ENCODE measurements at places on chromosomes 2 and 18.

- ATAC-seq, result no peak
Measured at GRCh38 chr18:12278741-12279682, 24.9 kb downstream of the CIDEA start.

GRCh38 chr18:79068341-79068936 lies 755 bp upstream of the ATP9B start:
- peak; percentile 34 for ATAC-seq

DNA sequence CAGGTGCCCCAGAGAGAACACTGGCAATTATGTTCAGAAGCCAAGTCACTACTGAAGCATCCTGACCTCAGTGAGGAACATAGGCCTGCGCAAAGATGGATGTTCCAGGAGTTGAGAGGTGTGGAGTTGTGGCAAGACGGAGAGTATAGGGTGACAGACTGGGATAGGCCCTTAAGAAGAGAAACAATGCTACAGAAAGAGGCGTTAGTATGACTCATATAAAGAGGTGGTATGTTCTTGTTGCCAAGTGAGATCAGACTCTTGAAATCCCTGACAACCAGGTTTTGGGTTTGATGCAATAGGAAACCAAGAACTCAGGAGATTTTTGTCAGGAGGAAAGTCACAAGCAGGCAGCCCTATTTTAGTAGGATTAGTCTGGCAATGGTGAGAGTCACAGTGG lies 185.6 kb downstream of the RIT2 start:
- ATAC-seq, result no peak

GRCh38 chr18:52343138-52343537 lies 3.1 kb downstream of the DCC start:
- no peak for ATAC-seq

DNA sequence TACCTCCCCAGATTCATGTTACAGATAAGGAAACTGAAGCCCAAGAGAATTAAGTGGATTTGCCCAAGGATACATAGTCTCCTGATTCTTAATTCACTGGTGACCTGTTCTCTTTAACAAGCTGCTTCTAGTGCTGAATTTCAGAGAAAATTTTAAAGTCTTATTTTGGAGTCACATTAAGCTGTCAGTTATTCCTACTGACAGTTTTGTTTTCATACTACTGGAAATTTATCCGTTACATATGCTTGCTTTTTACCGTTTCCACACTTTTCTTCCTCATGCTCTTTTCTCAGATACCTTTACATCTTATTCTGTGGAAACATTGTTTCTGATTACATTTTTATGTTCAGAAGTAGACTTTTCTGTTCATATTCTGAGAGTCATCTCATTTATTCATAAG lies 1.3 kb downstream of the MOB4 start:
- no peak for ATAC-seq

DNA sequence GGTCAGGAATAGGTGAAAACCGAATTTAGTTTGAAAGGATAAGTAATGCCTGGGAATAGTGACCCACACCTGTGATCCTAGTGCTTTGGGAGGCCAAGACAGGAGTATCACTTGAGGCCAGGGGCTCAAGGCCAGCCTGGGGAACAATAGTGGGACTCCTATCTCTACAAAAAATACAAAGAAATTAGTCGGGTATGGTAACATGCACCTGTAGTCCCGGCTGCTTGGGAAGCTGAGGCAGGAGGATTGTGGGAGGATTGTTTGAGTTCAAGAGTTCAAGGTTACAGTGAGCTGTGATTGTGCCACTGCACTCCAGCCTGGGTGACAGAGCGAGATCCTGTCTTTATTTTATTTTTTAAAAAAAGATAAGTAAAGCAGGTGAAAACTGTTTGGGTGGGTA lies 3.8 kb upstream of the MYO1B start:
- ATAC-seq, result no peak

- no peak for ATAC-seq
Measured at GRCh38 chr2:34602262-34602661, 1003.2 kb upstream of the FAM98A start.

- no peak for ATAC-seq
Measured at GRCh38 chr2:190980630-190981209, 33.3 kb downstream of the STAT1 start.

DNA sequence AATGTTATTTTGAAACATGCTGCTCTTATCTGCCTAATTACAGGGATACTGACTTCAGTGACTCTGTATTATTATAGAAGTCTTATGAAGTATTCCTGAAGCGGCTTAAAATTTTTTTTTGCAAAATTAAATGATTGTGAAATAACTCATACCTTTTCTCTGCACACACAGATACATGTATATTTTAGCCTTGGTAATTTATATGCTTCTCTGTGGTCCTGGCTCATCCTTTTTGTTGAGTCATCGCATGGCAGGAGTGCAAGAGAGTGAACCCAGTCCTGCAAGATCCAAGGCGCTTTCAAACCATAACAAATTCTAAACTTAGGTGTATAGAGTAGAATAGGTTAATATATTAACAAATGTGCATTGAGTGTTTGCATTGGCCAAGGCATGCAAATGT lies 8.6 kb downstream of the CCNT2 start:
- no peak for ATAC-seq

- ATAC-seq, result no peak
Measured at GRCh38 chr2:44916291-44916690, 25.2 kb upstream of the SIX3 start.

GRCh38 chr2:225117051-225117716 lies 74.9 kb upstream of the DOCK10 start:
- no peak for ATAC-seq

- ATAC-seq, result peak; percentile 9
Measured at GRCh38 chr2:99140860-99141109, 722 bp upstream of the C2orf15 start.

GRCh38 chr2:34004936-34005335 lies 405.8 kb upstream of the FAM98A start:
- no peak for ATAC-seq

DNA sequence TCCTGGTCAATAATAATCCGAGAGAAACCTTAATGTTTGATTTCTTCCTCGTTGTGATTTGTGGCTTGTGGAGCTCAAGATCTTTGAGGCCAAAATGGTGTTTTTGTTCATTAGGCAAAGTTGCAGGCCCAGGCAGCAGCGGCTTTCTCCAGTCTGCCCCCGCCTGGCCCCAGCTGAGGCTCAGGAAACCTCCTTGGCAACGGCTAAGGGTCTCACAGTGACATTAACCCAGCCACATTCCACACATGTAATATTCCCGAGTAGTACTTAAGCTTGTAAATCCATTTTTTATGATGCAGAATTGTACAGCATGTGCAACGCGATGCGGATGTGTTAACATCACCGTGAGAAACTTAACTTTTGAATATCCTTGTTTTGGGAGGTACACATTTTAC lies 200.1 kb downstream of the BCL11A start:
- ATAC-seq, result no peak

- ATAC-seq, result no peak
Measured at GRCh38 chr2:217878915-217879590, 123.7 kb downstream of the TNS1 start.

DNA sequence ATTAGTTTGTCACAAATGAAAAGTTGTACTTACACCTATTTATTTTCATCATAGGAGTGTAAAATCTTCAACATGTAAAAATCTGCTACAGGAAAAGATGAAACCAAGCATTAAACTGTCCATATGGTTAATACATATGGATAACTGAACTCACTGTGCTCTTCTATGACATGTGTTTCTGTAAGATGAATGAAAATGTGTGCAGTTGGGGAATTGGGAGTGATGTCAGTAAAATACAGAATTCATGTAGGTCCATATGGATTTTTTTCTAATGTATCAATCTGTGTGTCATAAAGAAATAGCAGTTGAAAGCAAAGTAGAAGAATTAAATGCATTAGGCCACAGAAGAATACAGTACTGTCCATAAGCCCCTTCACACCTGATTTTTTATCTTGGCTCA lies 178.4 kb upstream of the COL3A1 start:
- ATAC-seq, result no peak

GRCh38 chr2:88751768-88752167 lies 60.3 kb downstream of the RPIA start:
- no peak for ATAC-seq

- ATAC-seq, result no peak
Measured at GRCh38 chr2:161067846-161068350, 92.3 kb upstream of the TANK start.

DNA sequence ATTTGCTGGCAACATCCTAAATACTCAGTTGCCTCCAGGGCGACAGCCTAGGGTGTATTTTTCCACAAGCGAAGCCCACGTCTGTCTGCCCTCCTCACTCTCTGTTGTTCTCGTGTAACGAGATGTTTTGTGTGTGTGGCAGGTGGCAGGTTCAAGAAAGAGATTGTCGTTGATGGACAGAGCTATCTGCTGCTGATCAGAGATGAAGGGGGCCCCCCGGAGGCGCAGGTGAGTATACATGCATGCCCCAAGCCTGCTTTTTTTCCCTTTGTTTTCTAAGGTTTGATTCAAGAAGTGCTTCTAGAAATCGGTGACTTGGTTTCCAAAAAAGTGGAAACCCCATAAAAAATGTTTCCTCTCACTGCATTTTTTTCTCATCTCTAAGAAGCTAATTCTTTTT lies 247.0 kb downstream of the AGAP1 start:
- no peak for ATAC-seq
